HuH-7 (cell line): ENCODE measurements at places on chromosomes 11 and 22.

- DNase-seq = no peak
Observed at GRCh38 chr11:325796-326591, 5.3 kb upstream of the IFITM3 start.

DNA sequence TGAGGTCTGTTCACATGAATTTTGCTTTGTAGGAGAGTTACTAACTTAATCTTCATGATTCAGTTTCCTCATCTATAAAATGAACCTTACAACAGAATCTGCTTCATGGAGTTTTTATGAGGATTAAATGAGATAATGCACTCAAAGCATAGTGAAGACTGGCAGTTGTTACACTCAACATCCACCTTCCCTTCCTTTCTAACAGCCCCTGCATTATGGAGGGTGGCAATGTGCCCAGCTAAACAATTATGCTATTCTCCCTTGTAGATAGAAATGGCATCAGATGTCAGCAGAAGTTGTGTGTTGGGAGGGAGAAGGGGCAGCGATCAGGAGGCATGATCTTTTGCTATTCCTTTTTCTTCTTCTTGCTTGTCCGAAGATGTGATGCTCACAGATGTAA is 6.5 kb downstream of the POU2AF1 start:
- no peak for DNase-seq

GRCh38 chr11:12757416-12757815 is 83.2 kb downstream of the TEAD1 start:
- no peak for DNase-seq

DNA sequence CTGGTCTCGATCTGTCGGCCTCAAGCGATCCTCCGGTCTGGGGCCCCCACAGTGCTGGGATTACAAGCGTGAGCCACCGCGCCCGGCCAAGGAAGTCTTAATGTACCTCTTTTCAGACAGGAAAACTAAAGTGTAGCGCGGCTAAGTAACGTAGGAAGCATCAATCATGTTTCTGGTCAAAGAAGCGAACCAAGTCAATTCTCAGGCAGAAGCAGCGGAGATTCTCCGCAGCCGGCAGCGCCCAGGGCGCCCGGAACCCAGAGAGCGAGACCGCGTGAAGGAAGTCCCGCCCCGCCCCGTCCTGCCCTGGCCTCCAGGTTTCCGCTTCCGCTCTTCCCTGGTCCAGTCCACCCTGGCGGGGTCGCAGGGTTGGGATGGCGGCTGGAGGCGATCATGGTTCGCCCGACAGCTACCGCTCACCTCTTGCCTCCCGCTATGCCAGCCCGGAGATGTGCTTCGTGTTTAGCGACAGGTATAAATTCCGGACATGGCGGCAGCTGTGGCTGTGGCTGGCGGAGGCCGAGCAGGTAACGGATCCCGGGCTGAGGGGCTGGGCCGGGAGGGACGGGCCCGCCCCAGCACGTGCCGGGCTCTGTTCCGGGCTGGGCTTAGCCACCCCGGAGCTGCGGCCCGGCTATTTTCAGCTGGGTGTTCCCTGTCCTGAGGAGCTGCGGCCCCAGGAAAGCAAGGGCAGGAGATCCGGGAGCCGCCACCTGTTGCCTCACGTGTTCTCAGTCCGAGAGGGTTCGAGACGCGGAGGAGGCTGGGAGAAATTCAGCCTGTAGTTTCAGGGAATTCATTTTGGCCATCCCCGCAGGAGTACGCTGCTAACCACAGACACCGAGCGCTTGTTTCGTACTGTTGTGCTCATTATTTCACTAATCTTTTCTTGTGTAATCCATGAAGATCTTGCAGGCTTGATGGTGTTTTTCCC is at the start of gene ADSL:
Gene ADSL, plus strand, starts transcription at position 316 of the 934 bp plus-strand sequence. Its CDS starts 59 bp downstream, at position 375.
- DNase-seq = peak; percentile 90

GRCh38 chr11:61534025-61534932 is 25.7 kb downstream of the LRRC10B start:
- no peak for DNase-seq

DNA sequence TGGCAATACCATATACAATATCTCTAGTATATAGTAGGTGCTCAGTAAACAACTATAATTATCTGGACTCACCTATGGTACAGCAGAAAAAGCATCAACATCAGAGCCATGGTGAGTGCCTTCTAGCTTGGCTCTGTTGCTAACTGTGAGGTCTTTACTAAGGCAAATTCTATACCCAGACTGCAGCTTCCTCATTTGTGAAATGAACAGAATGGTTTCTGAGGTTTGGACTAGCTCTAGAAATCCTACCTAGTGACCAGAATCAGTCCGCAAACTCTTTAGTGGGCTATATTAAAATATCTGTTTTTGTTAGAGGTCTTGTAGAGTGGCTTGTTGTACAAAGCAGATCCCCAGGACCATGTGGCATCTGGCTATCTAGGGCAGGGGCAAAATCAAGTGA is 3.7 kb downstream of the MS4A1 start:
- no peak for DNase-seq

DNA sequence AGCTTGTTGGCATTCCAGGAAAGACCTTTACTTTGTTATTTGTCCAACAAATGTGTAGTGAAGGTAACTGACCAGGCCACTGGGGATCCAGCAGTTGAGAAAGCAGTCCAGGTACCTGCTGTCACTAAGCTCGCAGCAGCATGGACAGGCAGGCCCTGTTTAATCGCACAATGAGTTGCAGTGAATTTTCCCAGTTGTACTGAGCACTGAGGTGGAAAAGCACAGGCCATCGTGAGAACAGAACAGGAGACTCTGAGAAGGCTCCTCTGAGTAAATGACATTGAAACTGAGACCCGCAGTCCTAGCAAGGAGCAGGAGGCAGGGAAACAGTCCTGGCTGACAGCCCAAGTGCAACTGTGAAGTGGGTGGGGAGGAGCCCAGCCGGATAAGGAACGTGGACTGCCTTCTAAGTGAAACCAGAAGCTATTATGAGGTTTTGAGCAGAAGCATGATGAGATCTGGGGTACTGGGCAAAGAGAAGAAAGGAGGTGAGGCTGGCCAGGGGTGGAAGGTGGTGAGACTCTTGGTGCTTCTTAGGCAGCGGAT is 39.8 kb upstream of the CDON start:
- no peak for DNase-seq

DNA sequence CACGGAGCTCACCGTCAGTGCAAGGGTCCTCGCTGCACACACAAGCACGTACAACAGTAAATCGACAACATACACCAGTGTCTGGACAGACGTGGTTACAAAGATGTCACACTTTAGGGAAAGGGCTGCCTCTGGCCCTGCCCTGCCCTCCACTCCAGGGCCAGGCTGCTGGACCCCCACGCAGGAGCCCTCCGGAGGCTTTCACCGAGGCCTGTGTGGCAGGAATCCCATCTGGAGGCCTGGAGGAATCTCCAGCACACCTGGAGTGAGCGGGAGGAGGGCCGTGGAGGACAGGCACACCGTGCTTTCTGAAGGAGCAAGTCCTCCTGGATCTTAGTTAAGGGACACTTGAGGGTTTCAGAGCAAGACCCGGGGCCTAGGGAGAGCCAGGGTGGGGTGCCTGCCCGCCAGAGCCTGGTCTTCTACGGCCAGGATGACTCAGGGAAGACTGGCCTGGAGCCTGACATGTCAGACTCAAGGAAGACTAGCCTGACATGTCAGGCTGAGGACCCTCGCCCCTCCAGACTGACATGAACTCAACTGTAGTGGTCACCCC is 2.1 kb upstream of the PIM3 start:
- DNase-seq = no peak

- DNase-seq = no peak
Observed at GRCh38 chr22:45212992-45213751, 27.5 kb downstream of the KIAA0930 start.

GRCh38 chr11:65165410-65166317 is 4.4 kb upstream of the SPDYC start:
- DNase-seq = peak; percentile 39

DNA sequence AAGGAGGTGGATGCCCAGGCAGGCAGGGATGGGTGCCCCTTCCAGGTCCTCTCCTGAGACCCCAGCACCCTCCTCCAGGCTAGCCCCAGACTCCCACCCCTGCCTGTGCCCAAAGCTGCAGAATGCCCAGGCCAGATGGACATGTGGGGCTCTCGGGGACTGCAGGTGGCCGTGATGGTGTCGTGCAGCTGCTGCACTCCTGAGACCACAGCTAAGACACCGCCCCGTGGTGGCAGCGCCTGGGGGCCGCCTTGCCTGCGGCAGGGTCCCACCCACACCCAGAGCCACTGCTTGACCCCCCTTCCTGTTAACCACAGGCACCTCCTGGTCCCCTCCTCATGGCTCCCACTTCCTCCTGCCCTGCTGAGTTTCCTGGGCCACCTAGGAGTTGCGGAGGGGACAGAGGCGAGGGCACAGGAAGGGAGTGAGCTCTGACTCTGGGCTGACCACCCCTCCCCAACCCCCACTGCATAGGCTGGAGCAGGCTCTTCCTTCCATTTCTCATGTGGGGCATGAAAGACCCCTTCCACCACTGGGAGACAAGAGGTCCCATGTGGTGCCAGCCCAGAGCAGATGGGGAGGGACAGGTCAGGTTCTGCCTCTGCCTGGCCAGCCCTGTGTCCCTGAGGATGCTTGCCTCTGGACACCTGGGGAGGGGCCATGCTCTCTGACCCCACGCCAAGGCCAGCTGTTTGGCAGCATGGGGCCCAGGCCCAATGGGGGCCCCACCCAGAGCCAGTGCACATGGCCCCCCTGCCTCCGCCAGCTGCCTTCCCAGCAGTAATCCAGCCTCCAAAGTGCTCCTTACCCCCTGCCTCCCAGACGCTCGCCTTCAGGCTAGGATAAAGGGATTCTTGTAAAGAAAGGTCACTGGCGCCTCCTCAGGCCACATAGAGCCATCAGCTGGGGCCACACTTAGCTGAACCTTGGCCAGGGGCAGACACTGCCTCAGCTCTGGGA is 29.3 kb downstream of the OSBPL5 start:
- DNase-seq = no peak

DNA sequence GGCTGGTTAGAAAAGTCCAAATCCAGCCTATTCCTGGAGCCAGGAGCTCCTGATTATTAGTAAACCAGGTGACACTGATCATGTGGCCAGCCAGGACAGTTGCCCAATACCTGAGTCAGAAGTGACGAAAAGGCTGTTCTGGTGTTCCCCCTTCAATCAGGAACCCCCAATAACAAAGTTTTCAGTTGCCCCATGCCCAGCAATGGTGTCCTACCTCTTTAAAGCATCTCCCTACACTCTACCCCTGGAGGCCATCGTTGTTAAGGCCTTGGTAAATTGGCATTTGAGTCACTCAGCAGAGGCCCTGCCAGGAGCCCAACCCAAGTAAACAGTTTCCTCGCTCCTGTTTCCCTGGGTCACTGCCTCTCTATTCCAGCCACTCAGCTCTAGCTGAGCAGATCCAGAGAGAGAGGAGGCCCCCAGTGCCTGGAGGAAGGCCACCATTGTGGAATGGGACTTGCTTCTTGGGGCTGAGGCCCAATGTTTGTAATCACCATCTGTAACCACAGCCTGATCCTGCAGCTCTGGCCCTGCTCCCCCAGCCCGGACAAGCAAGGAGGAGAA is 25.0 kb downstream of the ARHGAP1 start:
- peak; percentile 45 for DNase-seq

DNA sequence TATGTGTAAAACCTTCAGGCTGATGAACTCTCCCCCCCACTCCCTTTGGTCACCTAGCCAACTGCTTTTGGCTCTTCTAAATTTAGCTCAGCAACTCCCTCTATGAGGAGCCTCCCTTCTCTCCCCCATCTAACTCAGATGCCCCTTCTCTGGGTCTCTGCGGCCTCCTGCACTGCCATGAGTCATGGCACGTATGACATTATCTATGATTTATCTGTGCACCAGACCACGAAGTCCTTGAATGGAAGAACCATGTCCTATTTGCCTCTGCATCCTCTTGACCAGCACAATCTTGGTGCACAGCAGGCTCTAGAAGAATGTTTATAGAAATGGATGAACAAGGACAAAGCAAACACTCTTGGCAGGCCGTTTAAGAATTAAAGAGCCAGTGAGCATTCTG is 46.0 kb downstream of the RPL27A start:
- DNase-seq = no peak

- DNase-seq = no peak
Observed at GRCh38 chr22:37484480-37485394, 1.4 kb downstream of the MFNG start.

- DNase-seq = no peak
Observed at GRCh38 chr11:118790357-118791110, 430 bp downstream of the DDX6 start.

- DNase-seq = no peak
Observed at GRCh38 chr22:47533961-47534803, 771.7 kb downstream of the TBC1D22A start.

- no peak for DNase-seq
Observed at GRCh38 chr11:44759743-44760476, 33.1 kb downstream of the TSPAN18 start.

- peak; percentile 98 for DNase-seq
Observed at GRCh38 chr11:61516675-61517572, 8.4 kb downstream of the LRRC10B start.

- no peak for DNase-seq
Observed at GRCh38 chr22:33918676-33919365, 1.5 kb downstream of the LARGE1 start.

- no peak for DNase-seq
Observed at GRCh38 chr11:117950301-117950700, 21.1 kb upstream of the TMPRSS13 start.

GRCh38 chr22:29265305-29265704 is 2.5 kb downstream of the RHBDD3 start:
- DNase-seq = peak; percentile 27

DNA sequence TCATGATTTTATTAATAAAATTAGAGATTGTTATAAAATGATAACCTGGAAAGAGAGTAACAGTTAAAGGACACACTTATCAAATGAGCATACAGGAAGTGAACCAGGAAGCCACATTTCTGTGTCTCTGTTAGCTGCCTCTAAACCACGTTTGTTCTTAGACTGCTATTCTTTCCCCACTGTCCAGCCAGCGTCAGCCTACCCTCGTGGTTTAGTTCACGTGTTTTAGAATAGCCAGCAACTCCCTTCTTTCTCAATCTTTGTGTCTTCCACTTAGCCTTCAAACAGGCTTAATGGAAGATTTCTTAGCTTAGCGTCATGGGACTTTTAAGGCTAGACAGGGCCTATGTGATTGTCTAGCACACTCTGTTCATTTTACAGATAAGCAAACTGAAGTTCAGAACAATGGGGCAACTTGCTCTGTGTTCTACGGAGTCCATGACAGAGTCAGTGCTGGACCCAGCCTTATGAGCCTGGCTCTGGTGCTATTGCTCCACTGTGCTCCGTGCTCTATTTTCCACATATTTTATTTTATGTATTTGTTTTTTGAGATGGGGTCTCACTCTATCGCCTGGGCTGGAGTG is 27.2 kb downstream of the GRAMD1B start:
- DNase-seq = no peak
